Memory B cell (primary cell): ENCODE measurements at places on chromosomes 12 and 14.

DNA sequence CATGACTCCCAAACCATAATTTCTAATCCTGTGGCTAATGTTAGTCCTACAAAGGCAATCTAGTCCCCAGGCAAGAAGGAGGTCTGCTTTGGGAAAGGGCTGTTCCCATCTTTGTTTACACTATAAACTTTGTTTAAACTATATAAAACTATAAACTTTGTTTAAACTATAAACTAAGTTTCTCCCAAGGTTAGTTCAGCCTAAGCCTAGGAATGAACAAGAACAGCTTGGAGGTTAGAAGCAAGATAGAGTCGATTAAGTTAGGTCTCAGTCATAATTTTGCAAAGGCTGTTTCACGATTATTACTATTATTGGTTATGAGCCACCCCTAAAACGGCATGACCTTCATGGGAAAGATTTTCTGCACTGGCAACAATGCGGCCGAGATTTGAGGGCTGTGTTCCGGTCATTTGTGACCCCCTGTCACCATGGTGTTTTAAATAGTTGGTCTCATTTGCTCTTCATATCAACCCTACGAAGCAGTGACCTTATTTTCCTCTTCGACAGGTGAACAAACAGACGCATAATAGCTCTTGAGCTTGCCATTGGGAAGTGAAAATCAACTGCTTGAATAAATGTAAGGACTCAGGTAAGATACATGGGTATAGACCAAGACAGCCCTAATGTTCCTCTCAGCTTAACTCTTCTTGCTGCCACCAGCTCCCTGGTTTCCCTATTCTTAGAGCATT, 322.6 kb upstream of the TMEM132C start:
- no peak for DNase-seq

- DNase-seq, result no peak
Observed at GRCh38 chr14:85453401-85454225, 76.3 kb upstream of the FLRT2 start.

- peak; percentile 30 for DNase-seq
Observed at GRCh38 chr12:107990325-107990724, 138.8 kb upstream of the WSCD2 start.

- no peak for DNase-seq
Observed at GRCh38 chr14:89425931-89426330, 8.9 kb upstream of the FOXN3 start.

DNA sequence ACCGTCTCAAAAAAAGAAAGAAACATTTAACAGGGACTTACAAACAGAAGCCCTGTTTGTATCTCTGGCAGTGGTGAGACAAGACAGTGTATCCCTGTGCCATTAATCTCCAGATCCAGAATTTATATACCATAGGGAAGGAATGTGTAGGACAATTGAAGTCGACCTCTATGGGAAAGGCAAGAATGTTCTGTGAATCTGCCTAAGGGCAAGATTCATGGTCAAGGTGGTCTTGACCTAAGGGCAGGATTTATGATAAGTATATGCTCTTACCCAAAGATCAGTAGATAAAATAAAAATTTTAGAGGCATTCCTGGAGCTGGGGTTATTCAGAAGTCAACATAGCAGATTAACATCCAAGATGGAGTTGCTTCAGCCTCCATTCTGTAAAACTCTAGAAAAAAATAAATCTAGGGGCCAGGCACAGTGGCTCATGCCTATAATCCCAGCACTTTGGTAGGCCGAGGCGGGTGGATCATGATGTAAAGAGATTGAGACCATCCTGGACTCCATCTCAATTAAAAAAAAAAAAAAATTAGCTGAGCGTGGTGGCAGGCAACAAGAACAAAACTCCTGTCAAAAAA, 21.0 kb upstream of the SP1 start:
- DNase-seq, result no peak

GRCh38 chr14:47155395-47155794, 503.8 kb upstream of the RPL10L start:
- no peak for DNase-seq

DNA sequence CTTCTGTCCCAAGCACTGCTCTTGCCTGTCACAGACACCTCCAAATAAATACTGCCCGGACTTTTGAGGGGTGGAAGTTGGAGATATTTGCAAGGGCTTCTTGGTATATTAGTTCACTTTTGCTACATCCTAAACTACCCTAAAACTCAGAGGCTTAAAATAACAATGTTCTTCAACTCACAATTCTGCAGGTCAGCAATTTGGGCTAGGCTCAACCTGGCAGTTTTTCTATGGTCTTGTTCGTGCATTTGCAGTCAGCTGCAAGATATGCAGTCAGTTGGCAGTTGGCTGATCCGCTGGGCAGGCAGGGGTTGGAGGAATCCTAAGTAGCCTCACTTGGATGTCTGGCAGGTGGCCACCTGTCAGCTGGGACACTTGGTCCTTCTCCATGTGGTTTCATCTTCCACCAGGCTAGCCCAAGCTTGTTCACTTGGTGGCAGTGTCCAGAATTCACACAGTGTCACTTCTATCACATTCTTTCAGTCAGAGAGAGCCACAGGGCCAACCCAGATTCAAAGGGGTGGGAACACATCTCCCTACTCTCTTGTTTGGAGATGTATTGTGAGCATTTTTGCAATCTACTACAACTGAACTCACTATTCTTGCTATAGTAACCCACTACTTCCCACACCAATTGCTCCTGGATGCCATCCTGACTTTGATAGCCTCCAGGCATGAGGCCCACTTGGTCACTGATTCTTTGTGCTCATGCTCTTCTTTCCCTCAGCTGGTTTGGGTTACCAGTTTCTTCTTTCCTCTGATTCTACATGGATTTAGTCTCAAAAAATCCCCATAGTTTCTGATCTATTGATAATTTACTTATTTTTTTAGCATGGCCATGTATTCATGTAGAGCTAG, 27.8 kb upstream of the CAPRIN2 start:
- DNase-seq, result no peak

DNA sequence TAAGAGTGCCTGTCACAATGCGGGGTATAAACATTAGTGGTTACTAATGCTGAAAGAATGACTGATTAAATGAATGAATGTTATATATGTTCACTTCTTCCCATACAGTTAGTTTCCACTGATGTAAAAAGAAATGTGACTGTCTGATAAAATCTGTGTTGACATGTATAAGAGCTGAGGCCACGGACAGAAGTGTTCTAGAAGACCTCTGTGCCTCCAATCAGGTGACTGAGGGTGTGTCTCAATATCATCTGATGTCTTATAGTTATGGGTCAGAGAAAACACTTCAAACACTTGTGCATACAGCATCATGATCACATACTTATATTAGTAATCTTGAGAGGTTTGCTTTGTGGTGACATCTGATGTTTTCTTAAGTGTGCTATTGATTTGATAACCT, 183.4 kb downstream of the TTC7B start:
- DNase-seq, result no peak

DNA sequence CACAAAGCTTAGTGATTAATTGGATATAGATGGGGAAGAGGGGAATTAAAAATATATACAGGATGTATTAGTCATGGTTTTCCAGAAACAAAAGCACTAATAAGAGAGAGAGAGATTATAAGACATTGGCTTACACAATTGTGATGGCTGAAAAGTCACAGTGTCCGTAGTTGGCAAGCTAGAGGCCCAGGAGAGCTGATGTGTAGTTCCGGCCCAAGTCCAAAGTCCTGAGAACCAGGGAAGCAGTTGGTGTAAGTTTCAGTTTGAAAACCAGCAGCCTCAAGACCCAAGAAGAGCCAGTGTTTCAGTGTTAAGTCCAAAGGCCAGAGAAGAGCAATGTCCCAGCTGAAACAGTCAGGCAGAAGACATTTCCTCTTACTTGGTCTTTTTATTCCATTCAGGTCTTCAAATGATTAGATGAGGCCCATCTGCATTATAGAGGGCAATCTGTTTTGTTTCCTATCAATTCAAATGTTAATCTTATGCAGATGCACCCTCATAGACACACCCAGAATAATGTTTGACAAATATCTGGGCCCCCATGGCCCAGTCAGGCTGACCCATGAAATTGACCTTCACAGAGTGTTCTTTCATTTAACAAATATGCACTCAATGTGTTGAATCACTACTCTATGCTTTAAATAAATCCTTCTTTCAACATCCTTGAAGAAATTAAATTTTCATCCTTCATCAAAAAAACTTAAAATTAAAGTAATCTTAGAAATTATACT, 67.2 kb upstream of the DIO2 start:
- no peak for DNase-seq

DNA sequence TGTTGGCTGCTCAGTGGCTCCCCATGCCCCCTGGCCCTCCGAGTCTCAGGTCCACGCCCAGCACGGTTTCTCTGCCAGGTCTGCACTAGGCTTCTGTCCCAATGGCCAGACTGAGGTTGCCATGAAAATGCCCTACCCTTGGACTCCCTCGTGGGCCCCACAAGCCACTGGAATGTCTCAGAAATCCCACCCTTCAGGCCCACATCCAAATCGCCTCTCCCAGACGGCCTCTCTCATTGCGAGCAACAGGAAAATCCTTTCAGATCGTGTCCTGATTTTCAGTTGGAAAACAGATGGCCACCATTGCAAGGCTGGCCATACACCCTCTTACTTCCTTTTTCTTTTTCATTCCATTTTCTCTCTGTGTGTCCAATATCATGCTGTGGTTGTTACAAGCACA, 77.3 kb downstream of the IRF2BPL start:
- DNase-seq, result no peak

- DNase-seq, result no peak
Observed at GRCh38 chr12:116040402-116040801, 237.1 kb downstream of the MED13L start.

DNA sequence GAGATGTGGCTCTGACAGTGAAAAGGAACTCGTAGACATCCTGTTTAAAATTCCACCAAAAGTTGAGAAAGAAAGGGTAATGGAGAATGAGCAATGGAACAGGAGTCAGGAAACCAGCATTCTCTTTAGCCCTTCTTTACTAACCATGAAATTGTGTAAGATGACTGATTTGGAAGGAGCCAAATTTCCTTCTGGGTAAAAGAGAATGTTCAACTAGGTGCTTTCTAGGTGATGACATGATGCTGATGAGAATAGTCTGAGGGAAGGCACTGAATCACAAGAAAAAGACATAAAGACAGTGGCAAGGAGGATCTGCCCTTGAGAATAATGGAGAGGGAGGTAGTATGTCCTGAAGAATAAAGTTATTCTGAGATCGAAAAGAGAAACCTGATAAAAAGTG, 2.2 kb downstream of the TSHR start:
- DNase-seq, result no peak

- DNase-seq, result no peak
Observed at GRCh38 chr14:67050896-67051295, 138.3 kb upstream of the GARIN2 start.

DNA sequence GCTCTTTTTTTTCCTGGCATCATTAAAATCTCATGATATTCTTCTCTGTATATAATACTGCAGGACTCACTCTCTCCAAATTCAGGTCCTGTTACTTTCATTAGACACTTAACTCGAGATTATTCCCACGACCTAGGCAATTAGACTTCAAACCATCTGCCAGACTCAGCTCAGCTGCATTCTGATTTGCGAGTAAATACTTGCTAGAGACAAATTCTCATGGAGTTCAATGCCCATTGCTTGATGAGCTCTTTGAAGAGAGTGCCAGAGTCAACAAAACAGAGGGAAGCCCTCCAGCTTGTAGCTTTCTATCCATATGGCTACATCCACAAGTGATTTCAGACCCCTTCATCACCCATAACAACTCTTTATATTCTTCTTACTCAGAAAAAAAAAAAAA, 88.3 kb downstream of the GTF2A1 start:
- DNase-seq, result no peak

DNA sequence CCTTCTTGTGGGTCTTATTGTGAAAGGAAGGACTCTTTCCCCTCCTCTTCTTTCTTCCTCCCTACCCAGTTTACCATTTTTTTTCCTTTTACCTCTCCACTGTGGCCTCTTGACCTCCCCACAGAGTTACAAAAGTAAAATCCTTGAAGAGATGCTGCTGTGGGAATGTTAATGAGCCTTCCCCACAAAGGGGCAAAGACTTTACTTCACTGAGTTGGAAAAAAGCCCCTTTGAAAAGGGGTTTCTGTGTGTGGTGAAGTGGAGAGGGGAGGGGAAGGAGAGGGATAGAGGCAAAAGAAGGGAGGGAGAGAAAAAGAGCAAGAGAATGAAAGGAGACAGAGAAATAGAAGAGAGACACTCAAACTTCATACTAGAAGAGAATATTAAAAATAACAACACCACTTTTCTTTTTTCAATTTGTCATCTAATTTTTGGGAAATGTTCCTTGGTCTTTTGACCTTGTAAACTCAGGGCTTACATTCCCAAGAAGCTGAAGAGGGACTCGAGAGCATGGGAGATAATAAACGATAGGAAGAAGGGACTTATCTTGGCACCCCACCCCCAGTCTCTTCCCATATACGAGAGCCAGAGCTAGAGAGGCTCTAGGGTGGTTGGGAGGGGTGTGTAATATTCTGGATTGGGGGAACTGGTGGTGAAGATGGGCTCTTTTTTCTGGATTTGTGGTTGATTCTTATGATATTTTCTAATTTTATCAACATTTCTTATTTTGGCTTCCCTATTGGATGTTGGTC, 13.2 kb upstream of the SALL2 start:
- DNase-seq, result no peak

DNA sequence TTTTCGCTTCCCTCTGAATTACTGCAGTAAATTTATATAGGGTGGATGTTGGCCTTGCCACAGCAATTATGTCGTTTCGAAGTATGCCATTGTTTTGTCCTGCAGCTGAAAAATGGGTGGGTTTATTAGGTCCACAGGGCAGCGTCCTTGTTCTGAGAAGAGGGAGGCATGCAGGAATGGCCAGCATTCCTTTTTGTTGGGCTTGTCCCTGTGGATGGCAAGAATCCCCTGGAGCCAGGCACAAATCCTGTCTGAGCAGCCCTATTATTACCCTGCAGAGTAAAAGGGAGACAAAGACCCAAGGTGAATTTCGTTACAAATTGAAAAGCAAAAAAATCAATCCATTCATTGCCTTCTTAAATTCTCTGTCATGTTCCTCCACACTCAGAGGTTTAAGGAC, 88.1 kb downstream of the CHST11 start:
- no peak for DNase-seq
